ENCODE measurements at places on chromosomes 16 and 17.
A peak's percentile ranks its signal among the peaks of the same experiment; 100 is the strongest.

- DNase-seq = peak; percentile 56
These were observed 38.4 kb downstream of the UTP18 start for GRCh38 chr17:51298508-51299371.

GRCh38 chr16:17374668-17375255, 96.0 kb downstream of the XYLT1 start:
- DNase-seq = no peak

DNA sequence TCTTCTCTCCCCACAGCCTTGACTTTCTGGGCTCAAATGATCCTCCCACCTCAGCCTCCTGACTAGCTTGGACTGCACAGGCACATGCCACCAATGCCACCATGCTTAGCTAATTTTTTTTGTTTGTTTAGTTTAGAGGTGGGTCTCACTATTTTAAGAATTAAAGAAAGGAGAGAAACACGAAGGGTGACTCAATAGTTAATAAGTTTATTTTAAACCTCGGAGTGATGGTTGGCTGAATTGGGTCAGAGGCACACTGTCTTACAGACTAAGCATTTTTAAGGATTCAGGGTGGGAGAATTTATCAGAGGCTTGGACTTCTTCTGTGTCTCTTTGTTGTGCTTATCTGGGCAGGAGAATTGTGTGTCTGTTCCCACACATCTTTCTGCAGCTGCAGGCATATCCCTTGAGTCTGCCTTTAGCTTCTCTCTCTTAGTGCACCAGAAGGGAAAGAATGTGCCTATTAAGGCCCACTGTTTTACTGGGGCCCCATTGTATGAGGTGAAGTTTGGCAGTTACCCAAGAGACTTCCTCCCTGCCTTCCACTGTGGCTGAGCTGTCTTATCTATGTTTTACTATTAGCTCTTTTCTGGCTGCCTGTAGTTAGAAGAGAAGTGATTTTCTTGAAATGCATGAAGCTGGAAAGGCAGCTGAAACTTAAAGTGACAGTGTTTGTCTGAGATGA, 2172.0 kb downstream of the TP53TG3F start:
- DNase-seq = peak; percentile 53

- DNase-seq = no peak
These were observed 10.0 kb downstream of the SLC46A1 start for GRCh38 chr17:28395968-28396367.

- DNase-seq = no peak
These were observed 19.7 kb downstream of the RABEP2 start for GRCh38 chr16:28905229-28905754.

DNA sequence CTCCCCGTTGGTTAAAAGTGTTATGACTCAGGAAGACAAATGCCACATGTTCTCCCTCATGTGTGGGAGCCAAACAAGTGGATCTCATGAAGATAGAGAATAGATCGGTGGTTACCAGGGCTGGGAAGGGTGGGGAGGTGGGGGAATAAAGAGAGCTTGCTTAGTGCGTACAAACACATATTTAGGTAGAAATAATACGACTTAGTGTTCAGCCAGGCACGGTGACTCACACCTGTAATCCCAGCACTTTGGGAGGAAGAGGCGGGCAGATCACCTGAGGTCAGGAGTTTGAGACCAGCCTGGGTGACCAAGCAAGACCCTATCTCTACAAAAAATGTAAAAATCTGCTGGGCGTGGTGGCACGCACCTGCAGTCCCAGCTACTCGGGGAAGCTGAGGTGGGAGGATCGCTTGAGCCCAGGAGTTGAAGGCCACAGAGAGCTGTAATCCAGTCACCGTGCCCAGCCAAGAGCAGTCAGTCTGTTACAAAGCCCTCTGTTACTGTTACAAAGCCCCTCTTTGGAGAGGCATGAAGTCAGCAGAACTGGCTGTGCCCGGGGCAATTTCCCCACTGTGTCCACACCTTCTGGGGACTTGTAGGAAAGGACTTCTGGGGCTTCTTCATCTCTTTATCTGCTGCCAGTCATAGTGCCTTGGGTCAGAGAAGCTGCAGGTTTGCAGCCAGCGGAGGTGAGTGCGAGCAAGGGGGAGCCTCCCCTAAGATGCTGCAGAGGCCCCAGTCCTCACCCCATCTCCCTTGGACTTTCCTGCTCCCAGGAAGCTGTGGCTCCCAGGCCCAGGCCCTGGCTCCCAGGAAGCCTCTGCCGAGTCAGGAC, 4.3 kb upstream of the ALDH3A1 start:
- no peak for DNase-seq

GRCh38 chr17:76122431-76123190, 18.4 kb downstream of the FOXJ1 start:
- no peak for DNase-seq

DNA sequence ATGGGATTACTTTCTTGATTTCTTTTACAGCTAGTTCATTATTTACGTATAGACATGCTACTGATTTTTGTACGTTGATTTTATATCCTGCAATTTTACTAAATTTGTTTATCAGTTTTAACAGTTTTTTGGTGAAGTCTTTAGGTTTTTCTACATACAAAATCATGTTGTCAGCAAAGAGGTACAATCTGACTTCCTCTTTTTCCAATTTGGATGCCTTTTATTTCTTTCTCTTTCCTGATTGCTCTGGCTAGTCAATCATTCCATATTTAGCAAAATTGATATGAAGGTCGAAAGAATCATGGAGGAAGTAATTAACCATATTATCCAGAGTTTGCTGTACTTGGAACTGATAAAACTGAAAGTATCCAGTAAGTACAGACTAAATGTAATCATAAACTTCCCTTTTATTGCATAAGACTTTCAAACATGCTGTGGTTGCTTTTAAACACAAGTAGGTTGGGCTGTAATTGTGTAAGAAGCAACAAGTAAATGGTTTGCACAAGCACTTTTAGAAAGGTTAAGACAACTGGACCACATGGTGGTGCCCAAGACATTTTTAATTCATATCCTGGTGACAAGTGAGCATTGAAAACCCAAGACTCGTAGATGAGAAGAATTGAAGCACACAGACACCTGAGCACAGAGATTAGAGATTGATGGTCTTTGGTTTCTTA, 8.4 kb downstream of the GDE1 start:
- peak; percentile 48 for DNase-seq

DNA sequence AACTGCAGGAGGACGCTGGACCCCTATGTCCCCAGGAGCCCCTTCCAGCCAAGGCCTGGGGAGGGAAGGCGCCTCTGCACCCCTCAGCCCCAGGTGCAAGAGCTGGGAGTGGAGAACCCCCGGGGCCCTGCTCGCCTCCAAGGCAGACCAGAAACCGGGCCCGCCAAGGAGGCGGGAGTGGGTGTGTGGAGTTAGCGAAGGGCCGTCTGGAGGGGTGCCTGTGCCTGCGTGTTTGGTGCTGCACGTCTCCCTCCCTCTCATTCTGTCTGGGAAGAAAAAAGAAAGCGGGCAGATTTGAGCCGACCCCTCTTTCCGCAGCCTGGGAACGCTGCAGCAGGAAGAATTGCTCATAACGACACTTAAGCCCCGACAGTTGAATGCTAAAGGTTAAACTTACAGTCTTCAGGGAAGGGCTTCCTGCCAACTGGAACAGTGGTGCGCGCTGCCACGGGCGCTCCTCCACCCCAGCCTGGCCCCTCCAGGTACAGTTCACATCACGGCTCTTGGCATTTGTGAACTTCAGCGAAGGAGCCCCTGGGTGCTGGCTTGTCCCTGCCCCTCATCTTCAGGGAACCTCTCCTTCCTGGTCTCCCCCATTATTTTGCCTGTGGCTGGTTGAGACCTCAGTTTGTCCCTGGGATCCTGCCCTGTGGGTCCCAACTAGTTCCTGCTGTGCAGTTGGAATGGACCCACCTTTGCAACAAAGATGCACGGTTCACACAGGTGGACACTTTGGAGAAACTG, 19.2 kb upstream of the ZFHX3 start:
- DNase-seq = no peak

DNA sequence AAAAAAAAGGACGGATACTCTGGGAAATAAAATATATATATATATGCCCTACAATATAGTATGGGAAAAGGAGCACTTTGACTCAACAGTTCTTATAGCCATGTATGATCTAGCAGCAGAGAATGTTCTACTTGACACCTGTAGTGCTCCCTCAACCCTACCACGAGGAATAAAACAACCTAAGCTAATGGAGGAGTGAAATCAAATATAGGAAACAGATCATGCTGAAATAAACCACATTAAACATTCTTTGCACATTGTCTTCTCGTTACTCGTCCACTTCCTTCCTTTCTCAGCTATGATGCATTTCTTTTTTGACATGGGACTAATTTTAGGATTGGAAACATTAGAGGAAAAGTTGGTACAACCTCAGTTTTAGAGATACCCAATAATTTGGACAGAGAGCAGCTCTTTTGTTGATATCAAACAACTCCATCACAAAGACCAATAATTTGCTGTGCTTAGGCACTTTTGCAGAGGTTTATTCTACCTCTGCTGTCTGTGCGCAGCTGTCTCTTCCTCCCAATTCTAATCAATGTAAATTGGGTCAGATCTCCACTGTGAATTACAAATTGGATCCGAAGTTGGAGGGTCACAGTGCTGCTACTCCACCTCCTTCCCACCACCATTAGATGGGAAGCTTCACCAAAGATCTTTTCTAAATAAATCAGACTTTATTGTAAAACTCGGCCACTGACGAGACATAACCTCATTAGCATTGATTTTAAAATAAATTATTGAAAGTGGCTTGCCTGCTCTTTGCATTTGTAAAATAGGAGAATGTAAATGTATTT, 65.8 kb downstream of the SNX11 start:
- DNase-seq = no peak

DNA sequence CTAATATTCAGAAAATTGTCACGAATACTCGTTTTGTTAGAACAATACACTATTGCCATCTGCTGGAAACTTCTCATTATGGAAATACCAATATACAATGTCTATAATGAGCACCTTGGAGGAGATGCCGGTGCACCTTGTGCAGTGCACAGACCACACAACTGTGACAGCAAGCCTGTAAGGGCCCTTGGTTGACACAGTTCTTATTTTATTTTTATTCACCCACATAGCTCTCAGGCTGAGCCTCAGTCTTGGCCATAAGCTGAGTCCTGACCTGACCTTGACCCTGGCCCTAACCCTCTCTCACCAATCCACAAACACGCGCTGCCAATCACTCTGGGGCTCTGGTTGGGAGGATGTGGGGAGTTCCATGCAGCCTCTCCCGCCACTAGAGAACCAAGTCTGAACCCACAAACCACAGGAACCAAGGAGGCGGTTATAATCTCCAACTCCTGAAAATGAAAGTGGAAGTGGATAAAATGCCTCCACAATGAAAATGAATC, 7.6 kb downstream of the AIPL1 start:
- DNase-seq = peak; percentile 76

DNA sequence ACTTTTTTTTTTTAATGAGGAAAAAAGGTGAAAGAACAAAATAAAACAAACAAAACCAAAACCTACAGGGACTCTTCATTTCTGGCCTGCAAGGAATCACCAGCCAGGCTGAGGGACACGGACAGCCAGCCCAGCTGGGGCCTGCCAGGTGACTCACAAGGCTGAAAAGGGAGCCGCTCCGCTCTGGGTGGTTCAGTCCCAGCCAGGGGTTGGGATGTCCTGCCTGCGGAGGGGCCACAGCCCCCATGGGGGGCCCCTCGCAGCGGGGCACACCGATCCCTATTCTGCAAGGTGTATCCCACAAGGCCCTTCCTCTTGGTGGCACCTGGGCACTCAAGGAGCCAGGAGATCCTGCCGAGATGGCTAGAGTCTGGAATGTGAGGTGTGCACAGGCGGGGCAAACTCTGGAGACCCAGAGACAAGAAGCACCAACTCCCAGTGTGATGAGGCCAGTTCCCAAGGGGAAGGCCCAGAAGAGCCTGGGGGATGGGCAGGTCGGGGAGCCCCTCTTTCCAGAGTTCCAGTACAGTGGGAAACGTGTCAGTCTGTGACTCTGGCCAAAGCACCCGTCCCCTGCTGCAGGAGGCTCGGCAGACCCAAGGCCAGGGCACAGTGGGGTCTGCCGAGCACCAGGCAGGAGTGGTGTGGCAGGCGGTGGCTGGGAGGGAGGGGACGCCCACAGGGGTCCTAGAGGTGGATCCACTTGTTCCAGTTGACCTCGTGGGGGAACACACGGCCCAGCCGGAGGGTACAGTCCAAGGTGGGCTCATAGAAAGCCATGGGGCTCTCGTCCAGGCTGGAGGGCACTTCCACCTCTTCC, 58.9 kb downstream of the IL21R start:
- no peak for DNase-seq
